Activated CD8-positive, alpha-beta memory T cell treated with anti-CD3 and anti-CD28 coated beads for 1 hour (primary cell): ENCODE measurements at places on chromosomes 4 and X.
A peak's percentile ranks its signal among the peaks of the same experiment; 100 is the strongest.

DNA sequence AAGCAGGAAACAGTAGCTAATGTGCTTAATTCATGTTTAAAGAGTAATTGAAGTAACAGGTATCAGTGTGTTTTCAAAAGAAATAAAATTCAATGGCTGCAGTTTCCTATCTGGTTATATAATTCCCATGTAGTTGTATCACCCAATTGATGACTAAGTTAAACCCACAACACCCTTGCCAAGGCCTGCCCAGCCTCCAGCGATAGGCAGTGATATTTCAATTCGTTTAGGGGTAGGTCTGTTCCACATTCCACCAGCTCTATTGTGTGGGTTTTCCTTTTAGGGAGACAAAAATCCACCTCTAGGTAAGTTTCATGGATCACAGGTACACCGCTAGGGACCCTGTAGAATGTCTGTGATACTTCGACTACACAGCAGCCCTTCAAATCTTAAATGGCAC lies 24.7 kb upstream of the MXRA5 start:
- no peak for DNase-seq

DNA sequence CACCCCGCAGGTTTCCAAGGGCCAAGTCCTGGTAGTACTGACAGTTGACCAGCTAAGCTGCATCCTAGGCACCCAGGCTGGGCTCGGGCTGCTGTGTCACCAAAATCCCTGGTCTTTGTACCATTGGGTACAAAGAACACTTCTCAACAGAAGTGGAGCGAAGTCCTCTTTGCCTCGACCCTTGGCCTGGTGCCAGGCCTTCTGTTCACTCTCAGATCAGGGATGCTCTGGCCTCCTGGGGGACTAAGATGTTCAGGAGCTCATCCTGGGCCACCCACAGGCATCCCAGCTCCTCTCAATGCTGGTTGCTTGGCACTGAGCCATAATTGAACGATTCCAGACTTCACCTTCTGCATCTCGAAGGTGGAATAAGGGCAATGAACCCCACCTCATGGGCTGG lies 13.8 kb upstream of the SLC2A9 start:
- no peak for DNase-seq

DNA sequence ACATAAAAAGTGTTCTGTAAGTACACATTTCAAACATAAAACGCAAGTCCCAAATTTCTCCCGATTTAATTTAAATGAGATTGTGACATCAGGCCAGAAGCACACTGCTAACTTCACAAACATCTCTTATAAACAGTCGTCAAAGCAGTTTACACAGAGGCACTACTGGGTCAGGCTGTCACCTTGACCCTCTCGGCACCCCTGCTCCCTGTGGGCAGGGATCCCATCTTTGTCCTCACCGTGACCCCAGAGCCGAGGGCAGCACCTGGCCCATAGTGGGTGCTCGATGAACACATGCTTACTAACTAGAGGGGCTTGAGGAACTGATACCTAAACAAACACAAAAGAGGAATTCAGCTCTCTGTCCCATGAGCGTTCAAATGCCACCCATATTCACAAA lies 22.2 kb downstream of the QDPR start:
- no peak for DNase-seq

- no peak for DNase-seq
Observed at GRCh38 chrX:2283111-2283859, 217.5 kb downstream of the DHRSX start.

GRCh38 chrX:44904542-44905115 lies 31.6 kb downstream of the KDM6A start:
- no peak for DNase-seq

- DNase-seq, result peak; percentile 36
Observed at GRCh38 chrX:107678957-107679740, 50.8 kb downstream of the PRPS1 start.

- DNase-seq, result no peak
Observed at GRCh38 chrX:122771933-122772332, 412.1 kb upstream of the GRIA3 start.

DNA sequence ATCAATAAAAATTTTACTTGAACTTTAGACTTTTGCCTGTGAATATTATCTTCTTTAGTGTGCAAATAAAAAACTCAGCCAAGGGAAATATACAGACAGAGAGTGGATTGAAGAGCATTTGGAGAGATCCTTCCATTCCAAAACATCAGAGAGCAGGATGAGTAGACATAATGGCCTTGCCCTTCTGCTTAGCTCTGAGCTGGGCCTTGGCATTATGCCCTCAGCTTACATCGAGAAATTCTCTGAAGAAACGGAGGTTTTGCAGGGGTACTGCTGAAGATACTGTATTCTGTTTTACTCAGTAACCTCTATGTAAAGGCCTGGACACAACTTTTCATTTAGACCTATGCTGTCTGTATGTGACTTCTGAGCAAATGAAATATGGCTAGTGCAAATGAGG lies 317.4 kb downstream of the STIM2 start:
- no peak for DNase-seq

DNA sequence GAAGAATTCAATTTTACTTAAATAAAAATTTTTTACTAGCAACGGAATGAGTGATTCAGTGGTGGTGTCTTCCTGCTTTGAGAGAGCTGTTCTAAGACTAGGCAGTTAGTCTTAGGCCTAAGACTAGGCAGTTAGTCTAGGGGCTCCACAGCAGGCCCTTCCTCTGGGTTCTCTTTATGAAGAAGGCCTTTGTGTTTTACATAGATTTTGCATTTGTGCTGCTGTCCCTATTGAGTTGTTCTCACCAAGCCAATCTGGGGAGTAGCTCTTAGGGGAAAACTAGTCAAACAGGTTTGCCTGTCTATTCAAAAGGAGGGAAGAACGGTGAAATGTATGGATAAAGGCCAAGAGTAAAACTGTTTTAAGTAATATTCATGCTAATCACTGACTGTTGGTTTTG lies 7.6 kb downstream of the UGT8 start:
- no peak for DNase-seq

- DNase-seq, result peak; percentile 44
Observed at GRCh38 chr4:101345596-101346350, 1.6 kb downstream of the PPP3CA start.

DNA sequence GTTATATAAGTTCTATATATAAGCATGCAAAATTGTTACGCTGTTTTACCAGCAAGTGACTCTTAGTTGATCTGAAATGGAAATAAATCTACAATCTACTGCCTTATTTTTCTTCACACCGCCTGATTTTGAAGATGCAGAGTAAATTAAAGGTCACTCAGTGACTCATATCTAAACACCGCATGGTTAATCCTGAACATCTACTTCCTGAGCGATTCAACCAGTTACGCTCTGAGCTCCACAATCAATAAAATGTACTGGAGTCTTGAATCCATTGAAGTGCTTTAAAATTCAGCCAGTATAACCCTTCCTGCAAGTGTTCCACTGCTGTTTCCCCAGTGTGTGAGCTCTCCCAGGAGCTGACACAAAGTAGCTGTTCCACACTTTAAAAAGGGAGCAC lies 192.8 kb downstream of the SLC7A11 start:
- no peak for DNase-seq

GRCh38 chrX:12984603-12985319 lies 9.9 kb downstream of the TMSB4X start:
- no peak for DNase-seq

GRCh38 chr4:40672528-40673522 lies 43.2 kb upstream of the RBM47 start:
- DNase-seq, result no peak

GRCh38 chr4:33961761-33962160 lies 2282.6 kb downstream of the ARAP2 start:
- DNase-seq, result no peak

DNA sequence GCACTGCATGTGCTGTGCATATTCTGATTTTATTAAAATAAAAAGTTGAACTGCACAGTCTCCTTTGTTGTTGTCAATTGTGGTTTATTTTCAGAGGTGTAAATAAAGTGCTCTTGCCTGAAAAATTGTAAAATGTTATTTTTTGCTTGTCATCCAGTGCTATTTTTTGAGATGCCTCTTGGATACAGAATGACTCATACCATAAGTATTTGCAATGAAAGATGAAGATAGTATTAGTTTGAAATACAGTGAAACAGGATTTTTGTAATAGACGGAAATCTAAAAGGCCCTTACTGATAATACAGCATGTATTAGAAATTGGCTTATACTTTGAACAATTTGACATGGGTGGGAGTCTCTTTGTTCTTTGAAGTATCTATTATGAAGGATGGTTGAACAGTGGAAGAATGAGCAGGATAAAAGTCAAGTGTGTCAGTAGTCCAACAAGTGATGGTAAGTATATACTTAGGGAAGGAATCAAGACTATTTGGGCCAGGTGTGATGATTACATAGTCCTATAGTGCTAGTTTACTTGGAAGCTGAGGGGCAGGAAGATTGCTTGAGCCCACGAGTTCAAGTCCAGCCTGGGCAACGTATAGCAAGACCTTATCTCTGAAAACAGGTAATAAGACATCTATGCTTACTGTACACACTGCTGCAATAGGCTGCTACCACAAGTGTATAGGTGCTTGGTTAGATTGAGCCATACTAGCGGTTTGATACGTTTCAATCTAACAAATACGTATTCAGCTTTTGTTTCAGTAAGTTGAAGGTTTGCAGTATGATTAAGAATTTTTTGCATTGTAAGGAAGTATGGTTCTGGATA lies 16.4 kb downstream of the DDX3X start:
- DNase-seq, result no peak

- DNase-seq, result no peak
Observed at GRCh38 chr4:152634110-152634760, 45.6 kb downstream of the TMEM154 start.

- DNase-seq, result no peak
Observed at GRCh38 chr4:153816542-153816941, 27.7 kb upstream of the SFRP2 start.

GRCh38 chr4:138967313-138967712 lies 48.3 kb upstream of the NOCT start:
- DNase-seq, result no peak

- no peak for DNase-seq
Observed at GRCh38 chr4:54097152-54097551, 2.8 kb upstream of the GSX2 start.

GRCh38 chr4:184346682-184347081 lies 127.7 kb downstream of the IRF2 start:
- DNase-seq, result no peak

DNA sequence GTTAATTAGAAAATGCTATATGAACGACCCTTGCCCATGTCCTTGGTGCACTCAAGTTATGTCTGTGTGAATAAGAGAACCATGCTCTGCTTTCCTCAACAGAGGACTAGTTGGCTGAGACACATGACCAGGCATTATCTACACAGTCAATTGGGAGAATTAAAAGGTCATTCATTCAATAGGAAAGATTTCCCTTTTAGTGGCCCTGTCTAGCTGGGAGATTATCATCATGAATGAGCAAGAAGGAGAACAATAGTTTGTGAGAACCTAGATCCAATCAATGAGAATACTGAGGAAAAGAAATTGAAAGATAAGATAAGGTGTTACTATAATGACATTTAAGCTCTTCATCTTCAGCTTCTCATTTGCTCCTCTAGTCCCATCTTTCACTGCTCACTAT lies 1033.4 kb upstream of the LCORL start:
- DNase-seq, result no peak

DNA sequence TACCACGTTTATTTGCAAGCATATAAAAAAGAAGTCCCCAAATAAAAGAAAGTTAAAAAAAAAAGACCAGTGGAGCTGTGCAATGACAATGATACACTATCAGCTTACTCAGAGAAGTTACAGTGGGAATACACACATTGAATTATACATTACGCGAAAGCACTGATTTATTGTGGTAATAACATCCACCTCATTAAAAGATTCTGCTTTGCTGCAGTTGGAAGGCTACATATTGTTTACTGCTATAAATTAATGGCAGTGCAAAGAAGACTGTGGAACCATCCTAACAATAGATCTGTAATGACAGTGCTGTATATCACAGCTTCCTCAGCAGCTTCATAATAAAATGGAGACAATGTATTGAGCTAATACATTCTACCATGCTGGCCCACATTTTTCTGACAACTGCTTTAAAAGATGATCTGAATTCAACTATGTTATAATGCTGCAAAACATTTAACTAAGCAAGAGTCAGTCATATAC lies 142.5 kb upstream of the MAB21L2 start:
- DNase-seq, result no peak

GRCh38 chr4:108080747-108081146 lies 88.0 kb downstream of the LEF1 start:
- no peak for DNase-seq

DNA sequence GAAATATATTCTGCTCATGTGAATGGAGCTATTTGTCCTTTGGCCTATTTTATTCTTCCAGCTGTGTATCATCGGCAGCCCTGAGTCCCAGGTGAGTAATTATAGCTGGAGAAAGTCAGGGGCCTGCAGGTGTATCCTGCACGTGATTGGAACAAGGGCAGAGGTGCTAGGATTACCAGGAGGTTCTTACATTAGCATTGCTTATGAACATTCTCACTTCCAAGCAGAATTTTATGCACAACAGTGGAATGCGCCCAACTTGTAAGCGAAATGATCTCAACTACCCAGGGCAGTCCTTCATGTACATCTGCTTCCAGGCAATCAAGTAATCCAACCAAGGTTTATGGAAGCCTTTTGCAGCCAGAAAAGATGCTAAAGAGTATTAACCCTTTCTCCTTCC lies 68.9 kb upstream of the NRK start:
- DNase-seq, result no peak

GRCh38 chrX:66004928-66005829 lies 34.7 kb downstream of the VSIG4 start:
- DNase-seq, result no peak

DNA sequence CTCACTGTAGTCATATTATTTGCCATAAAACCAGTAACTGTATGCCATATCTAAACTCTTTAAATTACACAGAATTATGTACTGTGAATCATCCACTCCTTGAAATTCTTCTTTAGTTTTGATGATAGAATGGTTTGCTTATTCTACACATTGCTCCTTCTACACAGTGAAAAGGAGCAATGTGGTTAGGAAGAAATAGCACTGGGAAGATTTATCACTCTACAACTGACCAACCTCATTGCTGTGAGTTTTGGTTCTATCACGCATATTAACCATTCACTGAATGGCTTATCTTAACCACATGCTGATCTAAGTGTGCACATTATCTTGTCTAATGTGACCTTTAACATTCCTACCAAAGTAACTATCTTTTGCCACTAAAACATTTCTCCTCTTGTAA lies 415.7 kb upstream of the NDST4 start:
- no peak for DNase-seq

GRCh38 chrX:110985470-110985869 lies 110.5 kb upstream of the PAK3 start:
- no peak for DNase-seq

GRCh38 chr4:134663742-134664141 lies 462.2 kb upstream of the PABPC4L start:
- DNase-seq, result no peak

- no peak for DNase-seq
Observed at GRCh38 chr4:16581117-16581516, 317.3 kb downstream of the LDB2 start.

GRCh38 chrX:132786217-132786616 lies 172.2 kb downstream of the HS6ST2 start:
- DNase-seq, result no peak

DNA sequence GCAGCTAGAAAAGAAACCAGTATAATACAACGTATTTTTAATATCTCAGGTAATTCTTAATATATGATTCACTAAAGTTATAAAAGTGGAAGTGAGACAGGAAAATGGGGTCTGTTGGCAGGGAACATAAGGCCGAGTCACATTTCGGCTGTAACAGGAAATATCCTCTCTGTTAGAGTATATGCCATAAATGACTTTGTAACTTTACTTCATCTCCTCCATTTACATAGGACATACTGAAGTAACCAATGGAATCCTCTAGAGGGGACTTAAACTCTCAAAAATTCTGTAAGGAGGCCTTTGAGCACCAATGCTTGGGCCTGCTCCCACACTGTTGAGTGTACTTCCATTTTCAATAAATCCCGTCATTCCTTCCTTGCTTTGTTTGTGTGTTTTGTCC lies 71.3 kb downstream of the ANKRD17 start:
- DNase-seq, result no peak
